Heart left ventricle (tissue), 16 donors: ENCODE measurements at places on chromosomes 2 and 18. TPM values are rescaled to one million over a fixed set of nuclear protein-coding genes. Genes with fewer than 3 reads are reported as not detected.

DNA sequence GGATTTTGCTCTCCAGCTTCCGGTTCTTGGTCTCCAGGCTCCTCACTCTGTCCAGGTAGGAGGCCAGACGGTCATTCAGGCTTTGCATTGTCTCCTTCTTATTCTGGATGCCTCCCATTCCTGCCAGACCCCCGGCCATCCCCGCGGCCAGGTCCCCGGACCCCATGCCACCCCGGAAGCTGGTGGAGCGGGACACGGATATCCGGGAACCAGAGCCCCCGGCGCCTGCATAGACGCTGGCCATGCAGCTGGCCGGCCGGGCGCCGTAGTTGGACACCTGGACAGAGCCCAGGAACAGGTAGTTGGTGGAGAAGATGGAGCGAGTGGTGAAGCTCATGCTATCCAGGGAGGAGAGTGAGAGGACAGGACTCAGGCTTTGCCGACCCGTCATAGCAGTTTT, 23.5 kb upstream of the PPP1R1C start:
- H3K4me3 ChIP-seq = no peak overlapping the region
- no peaks in the 10 kb centered on the region for H3K4me1 ChIP-seq
- no peaks in the 10 kb centered on the region for H3K36me3 ChIP-seq
- DNase-seq = peak; percentile 56

- peak overlapping the region; percentile 84 for H3K27ac ChIP-seq
- peaks cover 4% of the 10 kb centered on the region for H3K36me3 ChIP-seq
- peaks cover 66% of the 10 kb centered on the region for H3K4me1 ChIP-seq
- DNase-seq = no peak
Observed at GRCh38 chr2:239955087-239955988, 69.8 kb downstream of the NDUFA10 start.

- H3K27me3 ChIP-seq = no peaks in the 10 kb centered on the region
- H3K4me1 ChIP-seq = peaks cover 10% of the 10 kb centered on the region
- no peaks in the 10 kb centered on the region for H3K36me3 ChIP-seq
- no peak overlapping the region for H3K4me3 ChIP-seq
Observed at GRCh38 chr2:69619725-69620124, 23.8 kb downstream of the AAK1 start.

Gene SAG
- total RNA-seq = not detected

Gene CRACDL
- total RNA-seq = 6.4 TPM

Gene TEKT4
- total RNA-seq = not detected

DNA sequence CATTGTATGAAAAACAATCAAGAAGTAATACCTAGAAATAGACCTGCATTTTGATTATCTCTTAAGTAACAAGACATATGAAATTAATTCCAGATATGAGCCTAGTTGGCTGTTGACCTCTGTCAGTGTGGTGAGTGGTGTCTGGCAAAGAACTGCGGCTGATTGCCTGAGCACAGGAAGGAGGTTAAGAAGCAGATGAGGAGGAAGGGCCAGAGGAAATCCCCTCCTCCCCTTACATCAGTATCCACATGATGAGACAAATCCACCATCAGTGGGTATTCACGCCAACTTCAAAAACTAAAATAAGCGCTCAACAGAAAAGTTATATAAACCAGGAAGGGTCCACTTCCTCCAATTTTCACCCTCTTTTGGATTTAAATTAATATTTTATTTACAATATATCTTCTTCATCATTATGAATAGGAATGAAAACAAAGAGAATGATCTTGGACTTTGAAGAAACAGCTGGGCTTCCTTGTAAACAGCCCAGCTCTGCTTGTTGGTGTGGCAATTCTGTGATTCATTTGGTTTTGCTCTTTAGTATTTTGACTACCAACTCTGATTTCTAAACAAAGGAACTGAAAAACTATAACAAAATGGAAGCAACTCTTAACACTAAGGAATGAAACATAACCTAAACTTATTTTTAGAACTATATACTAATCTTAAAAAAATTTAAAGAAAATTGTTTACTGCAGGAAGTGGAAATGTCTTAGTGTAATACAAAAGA, 27.3 kb downstream of the RFTN2 start:
- no peak overlapping the region for H3K4me3 ChIP-seq
- H3K4me1 ChIP-seq = no peaks in the 10 kb centered on the region
- no peaks in the 10 kb centered on the region for H3K27me3 ChIP-seq
- no peak for DNase-seq
- H3K27ac ChIP-seq = peak overlapping the region; percentile 5

GRCh38 chr2:128695646-128696220, 377.1 kb upstream of the HS6ST1 start:
- no peaks in the 10 kb centered on the region for H3K4me1 ChIP-seq
- DNase-seq = no peak
- no peaks in the 10 kb centered on the region for H3K36me3 ChIP-seq
- no peaks in the 10 kb centered on the region for H3K27me3 ChIP-seq

- H3K36me3 ChIP-seq = no peaks in the 10 kb centered on the region
- H3K27ac ChIP-seq = no peak overlapping the region
- DNase-seq = no peak
Observed at GRCh38 chr18:5998907-5999306, 103.6 kb upstream of the TMEM200C start.

Gene LAPTM4A
- total RNA-seq = 166 TPM

Gene CCDC68
- total RNA-seq = 11.6 TPM

- no peak for DNase-seq
- H3K27ac ChIP-seq = no peak overlapping the region
- no peak overlapping the region for H3K4me3 ChIP-seq
- no peaks in the 10 kb centered on the region for H3K36me3 ChIP-seq
Observed at GRCh38 chr18:78984941-78985784, 5.5 kb downstream of the SALL3 start.

DNA sequence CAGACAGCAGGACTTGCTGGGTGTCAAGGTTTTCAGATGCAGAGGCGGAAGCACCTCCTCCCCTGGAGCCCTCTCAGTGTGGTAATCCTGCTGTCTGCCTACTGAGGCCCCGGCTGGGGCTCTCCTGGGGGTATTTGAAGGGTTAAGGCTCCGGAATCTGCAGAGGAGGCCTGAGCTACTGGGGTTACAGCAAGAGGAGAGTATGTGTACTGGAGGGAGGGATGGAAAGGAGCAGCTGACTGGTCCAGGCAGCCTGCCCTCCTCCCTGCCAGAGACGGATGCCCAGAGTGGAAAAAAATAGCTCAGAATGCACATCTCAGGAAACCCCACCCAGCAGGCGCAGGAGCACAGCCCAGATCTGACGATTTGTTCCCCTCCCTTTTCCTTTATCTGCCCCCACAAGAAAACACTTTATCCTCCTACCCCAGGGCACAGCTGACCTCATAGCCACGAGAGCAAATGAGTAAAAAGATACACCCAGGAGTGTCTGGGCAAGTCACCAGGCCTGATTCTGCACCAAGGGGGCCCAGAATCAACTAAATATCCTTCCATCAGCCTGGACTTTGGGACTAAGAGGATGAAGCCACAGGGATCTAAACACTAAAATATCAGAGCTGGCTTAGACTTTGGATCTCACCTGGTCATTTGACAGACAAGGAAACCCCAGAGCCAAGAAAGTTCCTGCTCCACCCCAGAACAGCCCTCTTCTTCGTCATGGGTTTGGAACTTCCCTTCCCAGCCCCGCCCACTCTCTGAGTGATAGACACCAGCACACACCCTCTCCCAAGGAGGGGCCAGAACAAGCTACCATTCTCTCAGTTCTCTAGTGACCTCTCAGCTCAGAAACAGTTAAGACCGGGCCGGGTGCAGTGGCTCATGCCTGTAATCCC, 5.5 kb downstream of the TMBIM1 start:
- peaks cover 2% of the 10 kb centered on the region for H3K36me3 ChIP-seq
- DNase-seq = peak; percentile 96
- peak overlapping the region; percentile 95 for H3K27ac ChIP-seq
- peaks cover 81% of the 10 kb centered on the region for H3K4me1 ChIP-seq
- no peaks in the 10 kb centered on the region for H3K27me3 ChIP-seq

Gene DSC3
- 0.13 TPM for total RNA-seq

Gene BOLL
- total RNA-seq = not detected

GRCh38 chr2:127859712-127860085, 1.7 kb upstream of the POLR2D start:
- H3K27ac ChIP-seq = no peak overlapping the region
- peaks cover 4% of the 10 kb centered on the region for H3K36me3 ChIP-seq
- peaks cover 13% of the 10 kb centered on the region for H3K4me1 ChIP-seq
- no peaks in the 10 kb centered on the region for H3K27me3 ChIP-seq
- no peak overlapping the region for H3K4me3 ChIP-seq

GRCh38 chr18:13916559-13916958, 1.2 kb upstream of the MC2R start:
- DNase-seq = no peak
- no peaks in the 10 kb centered on the region for H3K4me1 ChIP-seq
- no peaks in the 10 kb centered on the region for H3K36me3 ChIP-seq
- no peak overlapping the region for H3K4me3 ChIP-seq
- no peaks in the 10 kb centered on the region for H3K27me3 ChIP-seq
- no peak overlapping the region for H3K27ac ChIP-seq

- H3K36me3 ChIP-seq = peaks cover 19% of the 10 kb centered on the region
- H3K4me1 ChIP-seq = peaks cover 16% of the 10 kb centered on the region
- H3K27ac ChIP-seq = no peak overlapping the region
- DNase-seq = no peak
Observed at GRCh38 chr18:10485475-10485874, 31.0 kb downstream of the APCDD1 start.

DNA sequence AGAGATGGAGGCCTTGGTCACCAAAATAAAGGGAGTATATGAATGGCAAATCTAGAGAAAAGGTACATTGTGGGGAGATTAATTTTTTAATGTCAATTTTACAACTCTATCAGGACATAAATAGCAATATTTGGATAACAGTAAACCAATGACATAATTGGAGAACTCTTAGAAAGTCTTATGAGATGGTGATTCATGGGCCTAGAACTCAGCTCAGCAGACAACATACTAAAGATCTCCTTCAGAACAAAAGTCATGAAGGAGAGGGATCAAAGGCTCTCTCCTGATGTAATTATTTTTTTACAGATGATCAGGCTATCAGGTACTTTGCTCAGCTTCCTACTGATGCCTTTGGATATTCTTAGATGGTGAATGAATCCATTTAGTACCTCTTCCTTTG, 90.0 kb downstream of the CRACDL start:
- no peak overlapping the region for H3K4me3 ChIP-seq
- H3K27ac ChIP-seq = no peak overlapping the region
- no peak for DNase-seq
- no peaks in the 10 kb centered on the region for H3K4me1 ChIP-seq
- no peaks in the 10 kb centered on the region for H3K27me3 ChIP-seq

Gene EXOC6B
- 158 TPM for total RNA-seq

Gene EPAS1
- 201 TPM for total RNA-seq

Gene NCKAP5
- total RNA-seq = 4.8 TPM

- no peaks in the 10 kb centered on the region for H3K27me3 ChIP-seq
- DNase-seq = no peak
- H3K4me1 ChIP-seq = no peaks in the 10 kb centered on the region
- H3K4me3 ChIP-seq = no peak overlapping the region
Observed at GRCh38 chr18:42392416-42392815, 437.4 kb downstream of the PIK3C3 start.

- no peaks in the 10 kb centered on the region for H3K36me3 ChIP-seq
- peak within 1 kb of the TSS; percentile 72 for H3K4me3 ChIP-seq
- H3K27ac ChIP-seq = peak within 1 kb of the TSS; percentile 80
- H3K4me1 ChIP-seq = peaks cover 24% of the 10 kb centered on the region
Observed at GRCh38 chr2:188291617-188292347, at the start of gene GULP1. TSS of gene GULP1 (plus strand) at chr2:188291874. CDS start at chr2:188477703, 185,829 bp downstream.
